ENCODE measurements at places on chromosomes 2 and 18. TPM values are rescaled to one million over a fixed set of nuclear protein-coding genes. Genes with fewer than 3 reads are reported as not detected.

DNA sequence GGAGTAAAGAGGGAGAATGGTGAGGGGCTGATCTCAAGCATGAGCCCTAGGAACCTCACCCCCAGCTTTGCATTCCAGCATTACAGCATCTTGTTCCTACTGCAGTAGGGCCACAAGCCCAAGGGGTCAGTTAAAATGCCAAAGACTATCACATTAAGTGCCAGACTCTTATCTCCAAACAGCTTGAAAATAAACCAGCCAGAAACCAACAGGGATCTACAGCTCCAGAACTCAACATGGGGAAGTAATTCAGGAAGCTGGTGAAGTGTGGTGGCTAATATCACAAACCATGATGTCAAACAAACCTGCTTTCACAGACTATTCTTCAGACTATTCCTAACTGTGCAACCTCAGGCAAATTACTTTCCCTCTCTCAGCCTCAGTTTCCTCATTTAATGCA lies 278.3 kb downstream of the TNS1 start:
- H3K27me3 ChIP-seq = no peaks in the 10 kb centered on the region
- no peaks in the 10 kb centered on the region for H3K36me3 ChIP-seq
- H3K4me3 ChIP-seq = no peak overlapping the region
- H3K27ac ChIP-seq = no peak overlapping the region
- no peak for DNase-seq

Gene GALNT5
- 0.04 TPM for polyA plus RNA-seq

- H3K4me3 ChIP-seq = no peak overlapping the region
- no peak overlapping the region for H3K27ac ChIP-seq
- no peaks in the 10 kb centered on the region for H3K27me3 ChIP-seq
These were observed 379.8 kb upstream of the LINC00305 start for GRCh38 chr18:64528646-64529045.

DNA sequence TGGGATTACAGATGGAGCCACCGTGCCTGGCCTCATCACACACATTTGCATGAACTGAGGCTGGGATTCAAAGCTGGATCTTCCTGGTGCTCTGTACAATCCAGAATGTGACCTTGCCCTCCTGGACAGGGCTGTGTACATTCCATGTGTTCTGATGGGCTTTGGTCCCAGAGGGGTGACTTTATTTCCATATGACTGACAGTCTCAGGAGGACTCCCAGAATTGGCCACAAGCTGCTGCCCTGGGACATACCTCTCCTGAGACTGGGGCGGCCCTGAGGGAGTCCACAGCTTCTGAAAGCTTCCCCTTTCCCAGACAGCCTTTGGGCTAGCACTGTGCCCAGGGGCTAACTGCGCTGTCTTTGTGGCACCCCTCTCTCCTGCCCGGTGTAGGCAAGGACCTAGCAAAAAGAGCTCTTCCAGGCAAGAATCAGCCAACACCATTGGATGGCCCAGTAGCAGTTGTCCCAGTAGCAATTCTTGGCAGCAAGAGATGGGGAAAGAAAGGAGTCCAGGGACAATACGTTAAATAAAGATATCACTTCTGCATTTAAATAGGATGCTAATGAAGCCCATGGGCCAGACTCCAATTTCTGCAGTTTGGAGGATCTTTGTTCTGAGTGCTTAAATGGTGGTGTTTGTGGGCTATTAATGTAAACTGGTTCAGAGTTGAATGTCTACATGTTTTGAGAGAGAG lies 26.4 kb upstream of the ZNF532 start:
- no peaks in the 10 kb centered on the region for H3K27me3 ChIP-seq
- no peaks in the 10 kb centered on the region for H3K4me1 ChIP-seq
- peak overlapping the region; percentile 22 for H3K27ac ChIP-seq
- H3K4me3 ChIP-seq = no peak overlapping the region
- no peak for DNase-seq
- H3K36me3 ChIP-seq = no peaks in the 10 kb centered on the region

- H3K27me3 ChIP-seq = no peaks in the 10 kb centered on the region
- no peak for DNase-seq
- no peaks in the 10 kb centered on the region for H3K36me3 ChIP-seq
- no peak overlapping the region for H3K4me3 ChIP-seq
These were observed 342.7 kb upstream of the CHST9 start for GRCh38 chr18:27527856-27528255.

Gene TPRKB
- polyA plus RNA-seq = 85.5 TPM

- no peaks in the 10 kb centered on the region for H3K4me1 ChIP-seq
- no peak for DNase-seq
- no peak overlapping the region for H3K4me3 ChIP-seq
- H3K27ac ChIP-seq = no peak overlapping the region
- H3K36me3 ChIP-seq = peaks cover 5% of the 10 kb centered on the region
These were observed 209.6 kb downstream of the HDAC4 start for GRCh38 chr2:239190921-239191885.

- no peaks in the 10 kb centered on the region for H3K36me3 ChIP-seq
- H3K4me3 ChIP-seq = no peak overlapping the region
- DNase-seq = no peak
- no peaks in the 10 kb centered on the region for H3K4me1 ChIP-seq
- peaks cover 3% of the 10 kb centered on the region for H3K27me3 ChIP-seq
These were observed 525.9 kb downstream of the TMEM182 start for GRCh38 chr2:103287746-103288145.

- no peaks in the 10 kb centered on the region for H3K36me3 ChIP-seq
- no peak overlapping the region for H3K4me3 ChIP-seq
- H3K4me1 ChIP-seq = peaks cover 14% of the 10 kb centered on the region
- H3K27ac ChIP-seq = no peak overlapping the region
- DNase-seq = no peak
- no peaks in the 10 kb centered on the region for H3K27me3 ChIP-seq
These were observed 56.0 kb downstream of the UBE2E3 start for GRCh38 chr2:181036445-181036844.
